Suppressor macrophage (primary cell): ENCODE measurements at places on chromosomes 16 and 17.
A peak's percentile ranks its signal among the peaks of the same experiment; 100 is the strongest.

DNA sequence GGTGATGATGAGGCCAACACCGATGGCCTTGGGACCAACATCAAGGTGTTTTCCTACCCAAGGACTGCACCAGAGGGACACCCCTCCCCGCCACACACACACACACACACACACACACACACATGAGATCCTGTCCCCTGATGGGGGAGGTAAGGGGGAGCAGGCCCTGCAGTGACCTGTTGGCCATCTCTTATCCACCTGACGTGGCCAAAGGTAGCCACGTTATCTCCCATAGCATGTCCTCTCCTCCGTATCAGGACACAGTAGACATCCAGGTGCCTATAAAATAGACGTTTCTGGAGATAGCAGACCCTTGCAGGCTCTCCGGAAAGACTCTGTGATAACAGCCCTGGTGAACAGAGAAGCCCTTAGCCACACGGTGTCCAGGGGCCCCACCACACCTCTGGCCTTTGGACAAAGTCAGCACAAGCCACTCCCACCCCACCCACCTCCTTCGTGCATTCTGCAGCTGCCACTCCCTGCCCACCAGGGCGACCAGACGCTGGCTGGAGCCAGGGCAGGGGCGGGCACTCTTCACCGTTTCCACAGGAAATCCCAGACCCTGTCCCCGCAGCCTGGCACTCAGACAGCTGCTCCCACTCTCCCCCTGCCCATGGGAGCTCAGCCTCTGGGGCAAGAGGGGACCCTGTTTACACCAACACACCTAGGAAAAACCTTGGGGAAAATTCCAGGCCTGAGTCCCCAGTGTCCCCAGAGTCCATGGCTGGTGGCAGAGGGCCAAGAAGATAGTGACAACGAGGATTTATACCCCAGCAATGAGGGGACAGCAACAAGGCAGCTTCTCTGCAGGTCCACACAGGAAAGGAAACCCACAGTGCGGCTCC is 15.4 kb upstream of the ENPP7 start:
- no peak for DNase-seq

- DNase-seq = no peak
Measured at GRCh38 chr16:17803625-17804410, 333.1 kb upstream of the XYLT1 start.

DNA sequence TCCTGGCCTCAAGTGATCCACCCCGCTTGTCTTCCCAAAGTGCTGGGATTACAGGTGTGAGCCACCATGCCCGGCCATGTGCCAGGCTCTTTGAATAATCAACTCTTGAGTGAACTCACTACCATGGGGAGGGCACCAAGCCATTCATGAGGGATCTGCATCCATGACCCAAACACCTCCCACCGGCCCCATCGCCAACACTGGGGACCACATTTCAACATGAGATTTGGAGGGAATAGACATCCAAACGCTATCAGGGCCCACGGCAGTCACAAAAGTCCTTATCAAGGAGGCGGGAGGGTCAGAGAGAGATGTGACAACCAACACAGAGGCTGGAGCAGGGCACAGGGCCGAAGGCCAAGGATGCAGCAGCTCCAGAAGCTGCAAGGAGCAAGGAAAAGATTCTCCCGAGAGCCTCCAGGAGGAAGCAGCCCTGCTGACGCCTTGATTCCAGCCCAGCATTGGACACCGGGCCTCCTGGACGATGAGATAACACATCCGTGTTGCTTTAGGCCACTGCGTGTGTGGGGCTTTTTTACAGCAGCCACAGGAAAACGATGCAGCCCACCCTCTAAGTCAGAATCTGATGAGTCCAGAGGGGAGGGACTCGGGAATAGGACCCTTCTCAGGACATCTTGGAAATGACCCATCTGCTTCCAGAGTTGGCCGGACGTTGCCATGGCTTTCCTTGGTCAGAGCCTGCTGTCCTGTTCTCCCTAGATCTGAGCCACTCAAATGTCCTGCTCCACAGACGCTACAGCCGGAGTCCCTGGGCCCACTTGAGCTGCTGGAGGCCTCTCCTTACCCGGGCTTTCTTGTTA is 47.3 kb upstream of the CMIP start:
- no peak for DNase-seq

DNA sequence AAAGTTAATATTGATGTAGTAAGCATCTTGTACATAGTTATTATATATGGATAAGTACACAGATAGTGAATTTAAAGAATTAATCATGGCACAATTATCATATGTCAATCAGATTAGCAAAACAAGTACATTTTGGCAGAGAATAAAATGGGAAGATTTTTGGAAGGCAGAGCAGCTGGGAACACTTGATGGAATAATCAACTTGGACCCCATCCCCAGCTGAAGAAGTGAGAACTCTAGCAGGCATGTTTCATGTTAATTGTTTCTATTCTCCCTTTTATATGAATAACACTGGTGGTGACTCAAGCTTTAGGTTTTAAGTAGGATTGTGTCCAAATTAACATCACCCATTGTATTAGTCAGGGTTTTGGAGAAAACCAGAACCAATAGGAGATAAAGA is 198.7 kb downstream of the KCNJ2 start:
- DNase-seq = no peak

- no peak for DNase-seq
Measured at GRCh38 chr17:76988796-76989195, 120.6 kb downstream of the MGAT5B start.

- no peak for DNase-seq
Measured at GRCh38 chr17:65523411-65523810, 38.0 kb downstream of the AXIN2 start.

DNA sequence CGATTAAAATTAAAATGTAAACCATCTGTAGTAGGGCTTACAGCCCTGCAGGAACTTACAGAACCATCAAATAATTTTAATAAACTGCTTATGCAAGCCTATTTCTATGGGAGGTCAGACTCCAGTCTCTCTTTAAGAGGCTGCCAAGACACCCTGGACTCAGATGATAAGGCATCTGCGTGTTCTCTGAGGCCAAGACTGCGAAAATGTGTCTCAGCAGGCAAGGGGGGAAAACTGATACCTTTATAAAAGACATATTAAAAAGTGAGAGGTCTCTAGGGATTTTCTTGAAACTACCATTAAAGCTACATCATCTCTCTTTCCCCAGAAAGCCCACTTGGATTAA is 32.2 kb downstream of the MPHOSPH6 start:
- no peak for DNase-seq

DNA sequence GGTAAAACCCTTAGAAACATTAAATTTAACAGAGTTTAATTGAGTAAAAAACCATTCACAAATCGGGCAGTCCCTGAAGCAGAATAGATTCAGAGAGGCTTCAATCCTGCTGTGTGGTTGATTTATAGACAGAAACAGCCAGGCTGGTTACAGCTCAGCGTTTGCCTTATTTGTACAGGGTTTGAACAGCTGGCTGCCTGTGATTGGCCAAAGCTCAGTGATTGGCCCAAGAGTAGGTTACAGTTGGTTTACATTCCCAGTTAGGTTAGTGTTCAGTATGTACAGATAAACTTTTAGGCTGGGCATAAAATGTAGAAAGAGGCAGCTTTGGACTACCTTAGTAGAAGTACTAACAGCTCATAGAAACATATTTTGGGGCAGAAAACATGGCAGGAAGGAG is 210.4 kb upstream of the ELAC2 start:
- DNase-seq = no peak

GRCh38 chr17:29613352-29613837 is 9.3 kb downstream of the CORO6 start:
- DNase-seq = peak; percentile 96

GRCh38 chr16:1933097-1933661 is 9.8 kb downstream of the MSRB1 start:
- no peak for DNase-seq
